RPMI8226 (cell line): ENCODE measurements at places on chromosomes 11 and 22.

DNA sequence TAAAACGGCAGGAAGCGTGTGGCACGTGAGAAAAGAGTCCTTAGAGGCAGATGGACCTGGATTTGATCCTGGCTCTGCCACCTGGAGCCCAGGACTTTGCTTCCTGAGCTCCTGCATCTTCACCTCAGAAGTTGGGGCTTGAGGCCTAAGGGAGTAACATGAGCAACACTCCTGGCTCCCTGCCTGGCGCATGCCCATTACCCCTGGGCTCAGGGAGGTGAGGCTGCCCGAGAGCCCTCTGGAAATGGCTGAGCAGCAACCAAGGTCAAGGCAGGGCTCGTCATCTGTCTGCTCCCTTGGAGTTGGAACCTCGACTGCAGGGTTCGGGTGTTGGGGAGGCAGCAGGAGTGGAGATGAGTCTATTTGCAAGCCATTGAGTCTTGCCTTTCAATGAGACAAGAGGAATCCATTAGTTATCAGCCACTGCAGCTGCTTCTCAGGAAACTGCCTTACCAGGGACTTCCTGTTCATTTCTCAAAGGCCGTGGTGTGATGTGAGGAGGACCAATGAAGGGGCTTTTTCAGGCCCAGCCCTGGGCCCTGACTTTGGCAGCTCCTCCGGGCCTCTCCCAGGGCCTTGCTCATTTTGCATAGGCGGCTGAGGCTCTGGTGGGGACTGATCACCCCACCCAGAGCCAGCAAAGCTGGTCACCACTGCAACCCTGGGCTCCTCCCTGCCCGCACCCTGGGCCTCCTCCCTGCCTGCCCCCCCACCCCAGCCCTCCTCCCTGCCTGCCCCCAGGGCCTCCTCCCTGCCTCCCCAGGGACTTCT lies 6.4 kb downstream of the FADS2 start:
- peak; percentile 93 for DNase-seq

DNA sequence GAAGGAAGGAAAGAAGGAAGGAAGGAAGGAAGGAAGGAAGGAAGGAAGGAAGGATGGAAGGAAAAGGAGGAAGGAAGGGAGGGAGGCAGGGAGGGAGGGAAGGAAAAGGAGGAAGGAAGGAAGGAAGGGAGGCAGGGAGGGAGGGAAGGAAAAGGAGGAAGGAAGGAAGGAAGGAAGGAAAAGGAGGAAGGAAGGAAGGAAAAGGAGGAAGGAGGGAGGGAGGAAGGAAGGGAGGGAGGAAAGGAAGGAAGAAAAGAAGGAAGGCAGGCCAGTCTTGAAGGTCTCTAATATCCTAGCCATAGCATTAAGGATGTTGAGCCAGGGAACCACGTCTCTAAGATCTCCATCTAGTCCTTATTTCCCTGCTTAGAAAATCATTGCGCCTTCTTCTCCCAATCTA lies 78.8 kb downstream of the TMPRSS5 start:
- no peak for DNase-seq

DNA sequence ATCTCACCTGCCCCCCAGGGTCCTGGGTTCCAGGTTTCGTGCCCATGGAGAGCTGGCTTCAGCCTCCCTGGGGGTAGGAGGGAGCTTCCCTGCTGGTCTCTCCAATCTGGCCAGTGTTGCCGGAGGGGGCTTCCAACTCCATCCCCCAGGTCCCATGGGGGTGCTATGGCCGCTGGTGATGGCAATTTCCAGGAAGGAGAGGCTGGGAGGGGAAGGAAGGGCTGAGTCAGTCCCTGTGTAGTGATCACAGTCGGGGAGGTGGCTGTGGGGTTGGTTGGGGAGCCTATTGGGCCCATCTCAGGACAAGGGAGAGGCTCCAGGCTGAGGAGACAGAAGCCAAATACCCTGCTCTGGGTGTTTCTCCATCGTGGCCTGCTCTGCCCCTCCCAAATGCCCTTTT lies 5.7 kb upstream of the CDC42EP2 start:
- DNase-seq: no peak

- DNase-seq: no peak
Measured at GRCh38 chr11:74839971-74840370, 91.3 kb downstream of the RNF169 start.

DNA sequence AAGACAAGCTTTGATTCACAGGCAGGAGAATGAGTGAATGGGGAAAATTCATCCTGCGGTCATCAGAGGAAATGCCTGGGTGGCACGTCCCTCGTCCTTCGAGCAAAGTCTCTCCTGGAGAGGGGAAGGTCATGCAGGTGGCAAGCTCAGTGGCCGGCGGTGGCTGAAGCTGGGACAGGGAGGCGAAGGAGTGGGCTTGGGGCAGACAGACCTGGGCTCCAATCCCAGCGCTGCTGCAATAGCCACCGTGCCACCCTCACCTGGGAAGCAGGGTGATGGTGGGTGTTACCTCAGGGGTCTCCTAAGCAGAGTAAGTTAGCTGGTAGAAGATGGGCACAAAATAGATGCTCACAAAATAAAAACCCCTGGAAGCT lies 22.4 kb upstream of the CACNG2 start:
- no peak for DNase-seq

- no peak for DNase-seq
Measured at GRCh38 chr22:31045900-31046538, 35.1 kb upstream of the SMTN start.

DNA sequence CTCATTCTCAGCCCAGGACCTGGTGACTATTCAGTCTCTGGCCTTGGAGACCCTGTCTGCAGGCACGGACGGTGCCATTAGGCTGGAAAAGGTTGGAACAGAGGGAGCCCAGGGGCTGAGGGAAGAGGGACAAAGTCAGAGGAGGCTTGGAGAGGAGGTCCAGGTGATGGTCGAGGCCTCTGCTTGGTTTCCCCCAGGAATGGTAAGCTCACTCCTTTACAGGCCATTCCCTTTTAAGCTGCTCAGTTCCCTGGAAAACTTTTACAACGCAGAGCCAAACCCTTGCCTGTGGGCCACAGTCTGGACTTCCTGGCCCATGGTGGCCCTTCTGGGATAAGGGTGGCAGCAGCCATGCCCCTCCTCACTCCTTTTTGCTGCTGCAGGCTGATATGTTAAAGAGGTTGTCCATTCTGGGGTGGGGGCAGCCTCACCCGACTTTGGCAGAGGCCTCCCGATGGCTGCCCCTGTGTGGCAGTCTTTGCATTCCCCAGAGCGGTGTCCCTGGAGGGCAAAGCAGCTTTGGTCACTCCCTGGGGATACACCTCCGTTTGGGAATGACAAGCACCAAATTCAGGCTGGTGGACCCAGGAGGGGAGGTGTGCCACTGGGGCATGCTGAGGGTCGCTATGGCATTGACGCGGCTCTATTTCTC lies 34.0 kb upstream of the RFPL3 start:
- no peak for DNase-seq
